ENCODE measurements at places on chromosomes 7 and 10. TPM values are rescaled to one million over a fixed set of nuclear protein-coding genes. Genes with fewer than 3 reads are reported as not detected.

Gene PRF1
- total RNA-seq, result not detected

Gene GOLGA7B
- 1.1 TPM for total RNA-seq

Gene MKRN1
- total RNA-seq, result 99.4 TPM

Gene NUTM2D
- 9.8 TPM for total RNA-seq

Gene EN2
- total RNA-seq, result not detected

Gene FAM25A
- not detected for total RNA-seq

Gene IGFBP1
- total RNA-seq, result 0.24 TPM

Gene TEX47
- total RNA-seq, result not detected

Gene STK31
- total RNA-seq, result 1.6 TPM

Gene HMX2
- total RNA-seq, result not detected

Gene POLR2J2
- total RNA-seq, result 8.6 TPM

Gene PDLIM1
- total RNA-seq, result 118 TPM

Gene TACC2
- 58.1 TPM for total RNA-seq

Gene DRGX
- not detected for total RNA-seq

Gene EPO
- 0.22 TPM for total RNA-seq

Gene SFRP4
- total RNA-seq, result not detected

Gene SPDYE18
- total RNA-seq, result 0.93 TPM

Gene MRC1
- 0.04 TPM for total RNA-seq

Gene SRGN
- not detected for total RNA-seq

Gene DGKI
- 0.91 TPM for total RNA-seq

Gene MYH16
- not detected for total RNA-seq

Gene NEUROG3
- 7.3 TPM for total RNA-seq

Gene GNAI1
- 50.8 TPM for total RNA-seq

Gene MKI67
- total RNA-seq, result 48.8 TPM

Gene COPS6
- total RNA-seq, result 110 TPM

Gene TMEM184A
- 8.6 TPM for total RNA-seq

Gene LRRC18
- not detected for total RNA-seq

Gene SLC16A9
- 13.7 TPM for total RNA-seq

Gene FKBP6
- total RNA-seq, result not detected

Gene PTN
- 3.1 TPM for total RNA-seq

Gene IKZF1
- 0.36 TPM for total RNA-seq

Gene BICC1
- 4.9 TPM for total RNA-seq

Gene CREB5
- 4.6 TPM for total RNA-seq

Gene SPAM1
- not detected for total RNA-seq

Gene GRM3
- total RNA-seq, result 1.4 TPM

Gene PIK3CG
- total RNA-seq, result not detected

Gene APBB1IP
- total RNA-seq, result 0.24 TPM

Gene CYP3A7
- not detected for total RNA-seq

Gene PROSER2
- 18.8 TPM for total RNA-seq

Gene ANKRD1
- 61.8 TPM for total RNA-seq

Gene ITPRIP
- total RNA-seq, result 6.1 TPM

Gene ACSM6
- total RNA-seq, result not detected

Gene NKX2-3
- not detected for total RNA-seq

Gene RBM48
- total RNA-seq, result 14.8 TPM

Gene GARIN1A
- total RNA-seq, result 7.4 TPM

Gene SPDYE6
- total RNA-seq, result not detected

Gene TYW1
- 19.6 TPM for total RNA-seq

Gene PNPLA8
- total RNA-seq, result 17.1 TPM

Gene SSC4D
- 7.4 TPM for total RNA-seq

Gene GPR15LG
- not detected for total RNA-seq

Gene EFCAB10
- 0.53 TPM for total RNA-seq

Gene TOMM7
- total RNA-seq, result 139 TPM

Gene LEP
- not detected for total RNA-seq

Gene PDE1C
- 1.0 TPM for total RNA-seq

Gene LAMB4
- 0.12 TPM for total RNA-seq

Gene SMO
- total RNA-seq, result 104 TPM
